ENCODE measurements at places on chromosomes 3 and 15.

GRCh38 chr3:72289692-72290071, 504.7 kb upstream of the PROK2 start:
- DNase-seq = no peak

GRCh38 chr15:62209821-62210220, 44.7 kb upstream of the C2CD4B start:
- no peak for DNase-seq

- DNase-seq = no peak
Observed at GRCh38 chr15:100043068-100043641, 298.6 kb downstream of the ADAMTS17 start.

GRCh38 chr3:150124142-150124541, 153.4 kb upstream of the PFN2 start:
- no peak for DNase-seq

GRCh38 chr3:42979044-42979972, at the start of gene GASK1A:
TSS of gene GASK1A (plus strand) at chr3:42979311. CDS start at chr3:42979643, 332 bp downstream.
- no peak for DNase-seq

All from CD4-positive, alpha-beta T cell treated with Interleukin-15 for 1 hour (primary cell).